Astrocyte (in vitro differentiated cells and primary cell): ENCODE measurements at places on chromosomes 3 and 15.

DNA sequence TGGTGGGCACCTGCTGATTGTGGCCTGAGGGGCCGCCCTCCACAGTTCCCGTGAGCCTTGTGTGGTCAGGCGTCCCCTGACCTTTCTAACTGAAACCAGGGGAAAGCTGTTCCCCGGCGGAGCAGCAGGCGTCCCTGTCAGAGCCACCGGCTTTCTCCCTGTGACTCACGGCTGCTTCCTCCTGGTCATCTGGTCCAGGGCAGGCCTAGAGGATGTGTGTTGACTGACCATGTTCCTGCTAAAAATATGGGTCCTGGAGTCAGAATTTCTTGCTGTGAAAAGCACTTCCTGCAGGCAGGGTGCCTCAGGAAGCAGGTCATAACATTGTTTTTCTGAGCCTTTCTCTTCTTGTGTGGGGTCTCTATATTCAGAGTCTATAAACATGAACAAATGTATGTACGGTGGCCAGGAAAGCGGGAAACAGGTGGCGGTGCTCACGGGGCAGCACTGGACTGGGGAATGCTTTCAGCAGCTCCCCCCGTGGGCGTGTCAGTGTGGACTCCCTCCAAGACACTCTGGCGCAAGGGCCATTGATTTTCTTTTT, 38.4 kb upstream of the CGNL1 start:
- H3K4me3 ChIP-seq, result no peak overlapping the region
- H3K27ac ChIP-seq, result no peak overlapping the region
- DNase-seq, result peak; percentile 27

DNA sequence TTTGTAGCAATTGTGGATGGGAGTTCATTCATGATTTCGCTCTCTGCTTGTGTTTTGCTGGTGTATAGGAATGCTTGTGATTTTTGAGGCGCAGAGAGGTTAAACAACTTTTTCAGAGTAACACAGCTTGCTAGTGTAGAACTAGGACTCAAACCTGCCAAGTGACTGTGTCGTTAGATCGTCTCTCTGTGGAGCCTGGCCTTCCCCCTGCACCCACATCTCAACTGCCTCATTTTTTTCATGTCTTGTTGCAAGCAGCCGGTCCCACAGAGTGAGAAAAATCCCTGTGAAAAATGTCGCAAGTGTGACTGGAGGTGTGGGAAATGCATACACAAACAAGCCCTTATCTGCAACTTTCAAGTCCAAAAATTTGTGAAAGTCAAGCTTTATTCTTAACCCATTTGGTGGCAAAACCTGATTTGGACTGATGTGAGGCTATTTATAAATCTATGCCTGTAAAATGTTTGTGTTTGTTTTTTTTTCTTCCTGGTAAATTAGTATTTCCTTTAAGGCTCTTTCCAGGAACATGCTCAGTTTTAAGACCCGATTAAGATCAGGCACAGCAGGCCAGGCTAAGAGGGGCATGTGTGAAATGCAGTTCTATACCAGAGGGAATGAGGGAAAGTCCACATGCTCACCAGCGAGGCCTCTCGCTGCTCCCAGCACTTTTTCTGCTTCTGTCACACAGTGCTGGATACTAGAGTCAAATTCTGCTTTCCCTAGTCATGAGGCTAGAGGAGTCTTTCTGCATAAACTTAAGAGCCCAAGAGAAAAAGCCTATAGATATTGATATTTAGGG, 25.8 kb downstream of the ST6GAL1 start:
- no peak for DNase-seq
- no peaks in the 10 kb centered on the region for H3K36me3 ChIP-seq
- H3K4me1 ChIP-seq, result peaks cover 5% of the 10 kb centered on the region
- H3K4me3 ChIP-seq, result no peak overlapping the region
- H3K27ac ChIP-seq, result no peak overlapping the region

- H3K4me1 ChIP-seq, result no peaks in the 10 kb centered on the region
- no peak overlapping the region for H3K4me3 ChIP-seq
- no peak overlapping the region for H3K27ac ChIP-seq
- H3K36me3 ChIP-seq, result no peaks in the 10 kb centered on the region
- DNase-seq, result no peak
- no peaks in the 10 kb centered on the region for H3K27me3 ChIP-seq
These were observed 4.5 kb downstream of the LRRC31 start for GRCh38 chr3:169865176-169865767.

DNA sequence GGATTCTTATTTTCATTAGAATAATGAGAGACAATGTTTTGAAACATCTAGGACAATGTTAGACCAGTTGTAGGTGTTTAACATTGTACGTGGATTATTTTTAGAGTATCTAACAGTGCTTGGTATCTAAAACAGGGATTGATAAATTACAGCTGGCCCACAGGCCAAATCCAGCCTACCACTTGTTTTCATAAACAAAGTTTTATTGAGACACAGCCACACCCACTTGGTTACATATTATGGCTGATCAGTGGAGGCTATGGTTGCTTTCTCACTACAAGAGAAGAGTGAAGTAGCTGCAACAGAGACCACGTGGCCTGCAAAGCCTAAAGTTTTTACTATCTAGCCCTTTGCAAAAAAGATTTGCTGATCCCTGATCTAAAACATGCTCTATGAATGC, 223.1 kb upstream of the CTNNB1 start:
- peaks cover 10% of the 10 kb centered on the region for H3K4me1 ChIP-seq
- H3K27ac ChIP-seq, result no peak overlapping the region
- no peaks in the 10 kb centered on the region for H3K27me3 ChIP-seq
- H3K36me3 ChIP-seq, result no peaks in the 10 kb centered on the region
- no peak for DNase-seq
- no peak overlapping the region for H3K4me3 ChIP-seq

- no peaks in the 10 kb centered on the region for H3K27me3 ChIP-seq
- H3K4me3 ChIP-seq, result no peak overlapping the region
- no peaks in the 10 kb centered on the region for H3K36me3 ChIP-seq
- H3K4me1 ChIP-seq, result peaks cover 5% of the 10 kb centered on the region
- H3K27ac ChIP-seq, result no peak overlapping the region
These were observed 3.1 kb downstream of the KIF7 start for GRCh38 chr15:89652131-89652530.

DNA sequence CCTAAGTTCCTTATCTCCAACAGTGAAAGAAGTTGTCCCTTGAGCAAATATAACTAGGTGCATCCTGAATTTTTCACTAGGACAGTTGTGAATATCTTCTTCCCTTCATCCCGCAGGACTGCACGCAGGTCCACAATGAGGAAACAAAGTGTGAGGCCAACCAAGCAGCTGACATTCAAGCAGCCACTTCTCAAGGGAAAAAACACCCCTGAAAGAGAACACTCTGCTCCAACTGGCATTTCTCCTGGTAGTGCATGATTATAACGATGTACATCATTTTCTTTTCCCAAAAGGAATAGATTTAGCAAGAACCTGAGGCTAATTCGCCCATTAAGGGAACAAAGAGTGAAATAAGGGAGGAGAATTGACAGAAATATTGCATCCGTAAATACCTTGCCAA, 74.5 kb downstream of the ANXA2 start:
- no peak for DNase-seq
- peaks cover 30% of the 10 kb centered on the region for H3K27me3 ChIP-seq
- H3K4me1 ChIP-seq, result no peaks in the 10 kb centered on the region
- no peak overlapping the region for H3K4me3 ChIP-seq
- no peaks in the 10 kb centered on the region for H3K36me3 ChIP-seq

GRCh38 chr3:88485001-88485400, 335.2 kb downstream of the C3orf38 start:
- no peaks in the 10 kb centered on the region for H3K4me1 ChIP-seq
- DNase-seq, result no peak
- no peaks in the 10 kb centered on the region for H3K36me3 ChIP-seq
- no peak overlapping the region for H3K27ac ChIP-seq

DNA sequence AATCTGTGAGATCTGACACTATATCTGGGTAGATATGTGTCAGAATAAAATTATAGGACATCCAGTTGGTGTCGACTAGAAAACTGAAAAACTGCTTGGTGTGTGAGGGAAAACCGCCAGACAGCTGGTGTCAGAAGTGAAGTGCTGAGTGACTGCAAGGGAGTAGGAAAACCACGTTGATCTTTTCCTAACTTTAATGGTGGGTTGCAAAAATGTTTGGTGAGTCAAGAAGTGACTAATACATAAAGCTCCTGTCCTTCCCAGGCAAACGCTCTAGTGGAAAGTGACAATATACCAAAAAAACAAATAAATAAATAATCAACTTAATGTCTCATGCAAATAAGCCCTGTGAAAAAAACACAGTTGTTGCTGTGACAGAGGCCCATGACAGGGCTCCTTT, 7.3 kb upstream of the CD96 start:
- H3K4me1 ChIP-seq, result peaks cover 22% of the 10 kb centered on the region
- no peak overlapping the region for H3K27ac ChIP-seq
- peak; percentile 44 for DNase-seq
- no peaks in the 10 kb centered on the region for H3K36me3 ChIP-seq

- DNase-seq, result peak; percentile 20
- H3K36me3 ChIP-seq, result no peaks in the 10 kb centered on the region
- H3K27me3 ChIP-seq, result no peaks in the 10 kb centered on the region
- H3K4me1 ChIP-seq, result peaks cover 14% of the 10 kb centered on the region
- peak overlapping the region; percentile 83 for H3K27ac ChIP-seq
These were observed 730 bp downstream of the HIGD1A start for GRCh38 chr3:42803414-42804105.

DNA sequence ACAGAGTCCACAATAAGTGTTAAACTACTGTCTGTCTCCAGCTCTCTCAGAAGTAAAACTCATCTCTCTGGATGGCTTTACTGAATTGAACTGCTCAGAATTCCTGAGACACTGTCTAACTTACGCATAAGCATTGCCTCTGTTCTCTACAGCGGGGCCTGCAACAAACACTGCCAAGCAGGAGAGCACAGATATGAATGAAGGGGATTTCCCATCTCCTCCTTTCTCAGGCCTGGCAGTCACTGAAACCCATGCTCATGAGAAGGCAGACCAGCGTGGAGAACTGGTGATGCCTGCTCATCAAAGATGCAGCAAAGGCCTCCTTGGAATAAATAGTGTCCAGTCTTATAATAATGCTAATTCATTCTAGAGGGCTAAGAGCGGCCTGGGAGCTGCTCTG, 10.3 kb downstream of the RASGRP1 start:
- no peak overlapping the region for H3K4me3 ChIP-seq
- no peaks in the 10 kb centered on the region for H3K36me3 ChIP-seq
- peak overlapping the region; percentile 26 for H3K27ac ChIP-seq
- peak; percentile 67 for DNase-seq

GRCh38 chr15:77575203-77575934, 57.3 kb downstream of the LINGO1 start:
- no peaks in the 10 kb centered on the region for H3K36me3 ChIP-seq
- no peak overlapping the region for H3K4me3 ChIP-seq
- DNase-seq, result no peak

- H3K27me3 ChIP-seq, result no peaks in the 10 kb centered on the region
- peak; percentile 57 for DNase-seq
- H3K27ac ChIP-seq, result no peak overlapping the region
- peaks cover 14% of the 10 kb centered on the region for H3K4me1 ChIP-seq
These were observed 275.9 kb upstream of the TBL1XR1 start for GRCh38 chr3:177473184-177473583.

DNA sequence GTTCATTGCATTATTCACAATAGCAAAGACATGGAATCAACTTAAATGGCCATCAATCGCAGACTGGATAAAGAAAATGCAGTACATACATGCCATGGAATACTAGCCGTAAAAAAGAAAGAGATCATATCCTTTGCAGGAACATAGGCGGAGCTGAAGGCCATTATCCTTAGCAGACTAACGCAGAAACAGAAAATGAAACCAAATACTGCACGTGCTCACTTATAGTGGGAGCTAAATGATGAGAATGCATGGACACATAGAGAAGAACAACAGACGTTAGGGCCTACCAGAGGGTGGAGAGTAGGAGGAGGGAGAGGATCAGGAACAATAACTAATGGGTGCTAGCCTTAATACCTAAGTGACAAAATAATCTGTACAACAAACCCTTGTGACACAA, 57.9 kb downstream of the RASA2 start:
- H3K27ac ChIP-seq, result no peak overlapping the region
- peaks cover 16% of the 10 kb centered on the region for H3K36me3 ChIP-seq
- DNase-seq, result no peak
- no peaks in the 10 kb centered on the region for H3K27me3 ChIP-seq
- no peaks in the 10 kb centered on the region for H3K4me1 ChIP-seq

GRCh38 chr3:128330214-128330842, 136.4 kb downstream of the DNAJB8 start:
- no peaks in the 10 kb centered on the region for H3K4me1 ChIP-seq
- no peak overlapping the region for H3K27ac ChIP-seq
- no peak overlapping the region for H3K4me3 ChIP-seq
- no peaks in the 10 kb centered on the region for H3K27me3 ChIP-seq
- no peaks in the 10 kb centered on the region for H3K36me3 ChIP-seq
- DNase-seq, result no peak

DNA sequence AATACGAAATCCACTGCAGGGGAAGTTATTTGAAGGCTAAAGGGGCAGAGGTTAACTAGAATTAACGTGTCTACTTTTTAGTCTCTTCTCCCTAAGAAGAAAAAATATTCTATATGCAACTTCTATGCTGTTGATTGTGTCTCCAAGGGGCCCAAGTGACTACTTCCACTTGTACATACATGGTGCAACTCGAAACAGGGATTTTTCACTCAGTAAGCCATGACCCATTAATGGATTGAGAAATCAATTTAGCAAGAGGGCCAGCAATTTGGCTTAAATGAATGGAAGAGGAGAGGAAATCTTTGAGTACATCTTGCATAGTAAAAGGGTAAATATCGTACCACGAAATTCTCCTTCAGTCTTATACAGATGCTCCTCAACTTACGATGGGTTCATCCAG, 151.1 kb upstream of the HES1 start:
- H3K27me3 ChIP-seq, result peaks cover 50% of the 10 kb centered on the region
- peaks cover 8% of the 10 kb centered on the region for H3K4me1 ChIP-seq
- H3K4me3 ChIP-seq, result no peak overlapping the region
- DNase-seq, result no peak
- no peak overlapping the region for H3K27ac ChIP-seq
- H3K36me3 ChIP-seq, result no peaks in the 10 kb centered on the region

DNA sequence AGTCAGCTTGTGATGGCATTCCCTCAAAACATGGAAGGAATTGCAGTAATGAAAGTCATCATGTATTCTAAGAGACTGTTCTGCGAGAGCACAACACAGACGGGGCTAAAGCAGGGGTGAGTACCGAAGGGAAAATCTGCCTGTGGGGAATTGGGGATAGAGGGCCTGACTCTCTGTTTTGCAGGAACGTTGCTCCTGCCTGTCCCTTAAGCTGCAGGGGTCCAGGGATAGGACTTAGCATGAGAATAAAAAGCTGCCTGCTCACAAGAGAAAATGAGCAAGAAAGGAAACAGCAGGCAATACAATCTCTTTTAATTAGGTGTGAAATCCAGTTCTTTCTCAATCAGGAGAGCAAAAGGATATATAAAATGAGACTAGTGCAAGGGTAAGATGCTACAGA, 62.2 kb downstream of the TIGIT start:
- no peak for DNase-seq
- no peaks in the 10 kb centered on the region for H3K4me1 ChIP-seq
- no peak overlapping the region for H3K27ac ChIP-seq

GRCh38 chr3:194328053-194328657, 23.0 kb downstream of the CPN2 start:
- no peaks in the 10 kb centered on the region for H3K27me3 ChIP-seq
- H3K4me1 ChIP-seq, result peaks cover 16% of the 10 kb centered on the region
- no peak overlapping the region for H3K27ac ChIP-seq
- H3K4me3 ChIP-seq, result no peak overlapping the region
- H3K36me3 ChIP-seq, result no peaks in the 10 kb centered on the region
